Esophagus mucosa (tissue), 1 donor: ENCODE measurements at places on chromosomes 7 and 10. TPM values are rescaled to one million over a fixed set of nuclear protein-coding genes. Genes with fewer than 3 reads are reported as not detected.
A peak's percentile ranks its signal among the peaks of the same experiment; 100 is the strongest.

- ATAC-seq: no peak
These were observed 13.6 kb downstream of the TTYH3 start for GRCh38 chr7:2645274-2645868.

PTPN20 gene
- total RNA-seq: 1.8 TPM

CCDC172 gene
- not detected for total RNA-seq

GRCh38 chr10:98528805-98529183 is 82.1 kb upstream of the HPS1 start:
- no peak for ATAC-seq

- no peak for ATAC-seq
These were observed 162.9 kb upstream of the NRP1 start for GRCh38 chr10:33497338-33497737.

DNA sequence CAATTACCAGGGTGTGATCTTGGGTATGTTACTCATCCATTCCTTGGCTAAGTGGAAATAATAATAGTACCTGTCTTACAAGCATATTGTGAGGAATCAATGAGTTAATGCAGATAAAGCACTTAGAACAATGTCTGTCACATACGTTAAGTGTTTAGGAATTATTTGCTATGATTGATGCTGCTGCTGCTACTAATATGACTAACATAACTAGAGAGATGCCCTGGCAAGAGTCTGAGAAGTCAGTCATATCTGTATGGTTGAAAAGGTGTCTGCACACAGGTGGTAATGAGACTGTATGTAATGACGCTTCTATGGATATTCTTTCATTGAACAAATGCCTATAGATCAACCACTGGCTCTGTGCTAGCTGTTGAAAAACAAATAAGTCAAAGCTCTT is 100.1 kb upstream of the PCGF5 start:
- no peak for ATAC-seq

DNA sequence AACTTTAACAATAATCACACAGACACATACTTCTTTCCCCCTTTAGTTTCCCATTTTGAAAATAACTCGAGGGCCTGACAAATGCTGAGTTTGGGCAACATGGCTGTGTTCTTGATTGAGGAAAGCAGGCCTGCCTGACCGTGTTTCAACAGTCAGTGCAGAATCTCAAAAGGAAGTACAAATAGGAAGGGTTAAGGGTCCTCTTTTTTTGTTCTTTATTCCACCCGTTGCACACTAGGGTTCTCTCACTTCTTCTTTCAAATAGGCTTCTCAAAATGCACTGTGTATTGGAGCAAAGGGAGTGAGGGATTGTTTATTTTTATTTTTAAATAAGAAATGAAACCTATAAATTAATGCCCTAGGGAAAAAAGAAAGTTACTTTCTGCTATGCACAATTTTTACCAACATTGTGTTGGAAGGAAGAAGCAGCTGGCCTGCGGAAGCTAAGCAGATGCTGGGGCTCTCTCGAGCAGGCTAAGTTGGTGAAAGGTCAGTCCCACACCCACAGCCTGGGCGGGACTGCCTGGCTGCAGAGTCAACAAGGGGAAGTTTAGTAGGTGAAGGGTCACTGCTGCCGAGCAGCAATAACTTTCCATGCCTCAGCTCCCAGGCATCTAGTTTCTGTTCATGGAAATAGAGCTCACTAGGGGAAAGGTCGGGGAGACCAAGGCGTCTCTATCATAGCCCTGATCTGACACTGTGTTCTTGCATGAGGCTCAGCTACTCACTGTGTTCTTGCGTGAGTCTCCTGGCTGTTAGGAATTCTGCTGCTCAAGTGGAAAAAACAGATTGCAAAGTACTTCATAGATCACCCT is 12.2 kb upstream of the PDK4 start:
- peak; percentile 99 for ATAC-seq
